Mesendoderm (in vitro differentiated cells): ENCODE measurements at places on chromosomes 1 and 21.

DNA sequence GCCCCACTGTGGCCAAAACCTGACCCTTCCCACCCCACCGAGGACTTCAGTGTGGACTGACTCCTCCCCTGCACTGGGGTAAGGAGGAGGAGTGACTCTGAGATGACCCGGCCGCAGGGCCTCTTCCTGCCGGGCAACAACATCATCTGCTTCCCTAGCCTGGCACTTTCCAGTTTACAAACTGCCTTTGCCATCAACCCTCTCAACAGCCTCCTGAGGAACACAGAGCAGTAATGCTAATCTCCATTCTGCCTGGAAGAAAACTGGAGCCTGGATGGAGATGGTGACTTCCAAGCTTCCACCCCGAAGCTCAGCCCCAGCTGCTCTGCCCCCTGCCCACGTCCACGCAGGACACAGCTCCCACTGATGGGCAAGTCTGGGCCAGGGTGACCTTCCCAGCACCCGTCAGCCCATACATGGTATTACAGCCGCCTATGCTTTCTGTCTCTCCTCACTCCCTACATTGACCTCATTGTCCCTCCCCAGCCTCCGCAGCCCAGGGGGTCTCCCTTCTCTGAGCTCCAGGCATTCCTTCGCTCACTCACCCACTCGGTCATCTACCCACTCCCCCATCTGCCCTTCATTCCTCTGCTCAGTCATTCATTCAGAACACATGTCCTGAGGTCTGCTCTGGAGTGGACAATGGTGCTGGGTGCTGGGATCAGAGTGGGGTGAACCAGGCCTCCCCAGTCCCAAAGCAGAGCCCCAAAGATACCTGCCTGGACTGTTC is 34.2 kb downstream of the RAP1GAP start:
- DNase-seq: peak; percentile 52
- peaks cover 16% of the 10 kb centered on the region for H3K4me1 ChIP-seq
- no peak overlapping the region for H3K4me3 ChIP-seq
- no peaks in the 10 kb centered on the region for H3K36me3 ChIP-seq

- H3K36me3 ChIP-seq: peaks cover 19% of the 10 kb centered on the region
- peaks cover 2% of the 10 kb centered on the region for H3K4me1 ChIP-seq
- no peak overlapping the region for H3K27ac ChIP-seq
These were observed 3.2 kb upstream of the SRM start for GRCh38 chr1:11062965-11063401.

DNA sequence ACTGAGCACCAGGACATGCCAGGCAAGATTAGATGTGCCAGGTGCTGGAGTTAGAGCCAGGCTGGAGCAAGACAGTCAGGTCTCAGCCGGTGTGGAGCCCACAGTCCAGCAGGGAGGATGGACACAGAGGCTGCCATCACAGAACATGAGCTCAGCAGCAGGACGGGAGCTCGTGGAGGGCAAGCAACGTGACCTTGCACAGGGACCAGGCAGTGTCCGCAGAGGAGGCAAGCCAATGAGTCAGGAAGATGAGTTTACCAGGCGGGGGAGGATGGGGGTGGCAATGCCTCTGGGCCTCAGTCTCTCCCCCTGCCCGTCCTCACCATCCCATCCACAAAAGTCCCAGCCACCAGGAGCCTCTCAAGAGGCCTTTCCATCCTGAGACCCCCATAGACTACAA is 20.7 kb upstream of the ZC3H12A start:
- DNase-seq: no peak
- no peak overlapping the region for H3K27ac ChIP-seq
- no peaks in the 10 kb centered on the region for H3K27me3 ChIP-seq

DNA sequence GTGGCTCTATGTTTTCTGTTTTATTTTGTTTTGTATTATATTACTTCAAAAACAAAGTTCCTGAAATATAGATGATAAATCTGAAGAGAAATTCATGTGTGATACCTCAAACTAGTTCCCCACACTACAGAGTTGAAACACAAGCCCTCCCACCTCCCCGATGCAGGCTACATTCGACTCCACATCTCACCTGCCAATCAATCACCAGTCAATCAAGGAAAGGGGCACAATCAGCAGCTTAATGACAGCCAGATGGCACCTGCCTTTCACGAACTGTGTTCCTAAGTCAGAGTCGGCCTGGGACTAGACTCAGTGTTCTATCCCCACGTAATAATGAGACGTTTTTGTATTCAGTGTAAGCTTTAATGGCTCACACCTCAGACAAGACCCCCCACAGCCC is 313.4 kb downstream of the SPATA17 start:
- no peaks in the 10 kb centered on the region for H3K36me3 ChIP-seq
- no peaks in the 10 kb centered on the region for H3K27me3 ChIP-seq
- no peak overlapping the region for H3K4me3 ChIP-seq
- DNase-seq: no peak

GRCh38 chr1:65694933-65695332 is 97.8 kb upstream of the PDE4B start:
- no peak overlapping the region for H3K4me3 ChIP-seq
- H3K27ac ChIP-seq: no peak overlapping the region
- no peaks in the 10 kb centered on the region for H3K27me3 ChIP-seq

GRCh38 chr1:70034403-70034802 is 171.0 kb downstream of the LRRC40 start:
- no peak overlapping the region for H3K4me3 ChIP-seq
- no peaks in the 10 kb centered on the region for H3K27me3 ChIP-seq
- peak; percentile 90 for DNase-seq
- H3K27ac ChIP-seq: no peak overlapping the region
- H3K36me3 ChIP-seq: no peaks in the 10 kb centered on the region

DNA sequence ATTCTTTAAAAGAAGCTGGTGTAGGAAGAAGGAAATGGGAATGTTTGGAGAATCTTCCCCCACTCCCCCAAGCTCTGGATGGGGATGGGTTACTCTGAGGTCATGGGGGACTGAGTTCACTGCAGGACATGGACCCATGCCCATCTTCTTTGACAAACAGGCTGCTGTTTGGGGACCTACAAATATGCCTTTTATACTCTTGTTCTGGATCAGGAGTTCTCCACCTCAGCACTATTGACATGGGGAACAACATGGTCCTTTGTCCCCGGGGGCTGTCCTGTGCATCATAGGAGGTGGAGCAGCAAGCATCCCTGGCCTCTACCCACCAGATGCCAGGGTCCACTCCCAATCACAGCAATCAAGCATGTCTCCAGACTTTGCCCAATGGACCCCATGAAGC is 365.8 kb upstream of the C1orf174 start:
- no peak for DNase-seq
- no peak overlapping the region for H3K4me3 ChIP-seq
- no peaks in the 10 kb centered on the region for H3K27me3 ChIP-seq
- no peaks in the 10 kb centered on the region for H3K4me1 ChIP-seq
- H3K36me3 ChIP-seq: no peaks in the 10 kb centered on the region

DNA sequence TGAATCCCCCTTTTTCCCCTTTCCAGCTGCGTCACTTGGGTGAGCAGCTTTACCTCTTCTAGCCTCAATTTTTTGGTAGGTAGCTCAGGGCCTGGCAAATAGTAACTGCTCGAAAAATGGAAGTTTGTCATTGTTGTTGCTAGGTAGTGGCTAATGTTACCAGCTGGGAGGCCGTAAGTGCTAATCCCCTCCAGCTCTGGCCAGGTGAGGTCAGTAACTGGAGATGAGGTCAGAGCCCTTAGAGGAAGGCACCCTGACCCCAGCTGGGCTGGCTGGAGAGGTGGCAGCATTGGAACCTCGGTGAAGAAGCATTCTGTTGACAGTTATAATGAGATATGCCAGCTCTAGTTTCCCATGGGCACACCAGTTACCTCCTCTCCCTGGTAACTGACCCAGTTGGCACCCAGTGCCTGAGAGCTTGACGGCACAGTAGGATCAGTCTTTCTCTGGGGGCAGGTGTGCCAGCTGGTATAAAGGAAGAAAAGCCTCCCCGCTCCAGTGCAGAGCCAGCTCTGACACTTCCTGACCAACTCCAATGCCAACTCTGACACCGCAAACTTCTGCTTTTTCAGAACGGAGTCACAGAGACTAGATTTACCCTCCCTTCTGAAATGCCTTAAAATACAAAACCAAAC is 35.0 kb upstream of the SLC2A1 start:
- no peaks in the 10 kb centered on the region for H3K27me3 ChIP-seq
- DNase-seq: peak; percentile 81
- H3K36me3 ChIP-seq: no peaks in the 10 kb centered on the region
- no peak overlapping the region for H3K4me3 ChIP-seq
- no peak overlapping the region for H3K27ac ChIP-seq

- no peaks in the 10 kb centered on the region for H3K36me3 ChIP-seq
- no peaks in the 10 kb centered on the region for H3K27me3 ChIP-seq
- H3K4me3 ChIP-seq: no peak overlapping the region
These were observed 690.4 kb downstream of the USP25 start for GRCh38 chr21:16420031-16420724.

- no peaks in the 10 kb centered on the region for H3K4me1 ChIP-seq
- no peak within 1 kb of the TSS for H3K27ac ChIP-seq
- H3K36me3 ChIP-seq: no peaks in the 10 kb centered on the region
- H3K27me3 ChIP-seq: no peaks in the 10 kb centered on the region
These were observed at the start of gene CFHR4 for GRCh38 chr1:196887515-196888239. Gene CFHR4, plus strand, starts transcription at chr1:196888052. Its CDS starts 99 bp downstream, at chr1:196888151.

GRCh38 chr1:93977598-93977945 is 68.3 kb upstream of the GCLM start:
- DNase-seq: no peak
- no peaks in the 10 kb centered on the region for H3K4me1 ChIP-seq
- no peaks in the 10 kb centered on the region for H3K36me3 ChIP-seq
- H3K27ac ChIP-seq: no peak overlapping the region
- no peak overlapping the region for H3K4me3 ChIP-seq

- DNase-seq: no peak
- no peaks in the 10 kb centered on the region for H3K27me3 ChIP-seq
- no peak overlapping the region for H3K4me3 ChIP-seq
- no peaks in the 10 kb centered on the region for H3K36me3 ChIP-seq
- no peak overlapping the region for H3K27ac ChIP-seq
These were observed 7.4 kb downstream of the S100A9 start for GRCh38 chr1:153364766-153365666.

GRCh38 chr1:9174243-9174642 is 45.3 kb upstream of the GPR157 start:
- H3K27me3 ChIP-seq: no peaks in the 10 kb centered on the region
- H3K4me3 ChIP-seq: no peak overlapping the region
- H3K27ac ChIP-seq: no peak overlapping the region
- no peak for DNase-seq
- H3K36me3 ChIP-seq: no peaks in the 10 kb centered on the region

DNA sequence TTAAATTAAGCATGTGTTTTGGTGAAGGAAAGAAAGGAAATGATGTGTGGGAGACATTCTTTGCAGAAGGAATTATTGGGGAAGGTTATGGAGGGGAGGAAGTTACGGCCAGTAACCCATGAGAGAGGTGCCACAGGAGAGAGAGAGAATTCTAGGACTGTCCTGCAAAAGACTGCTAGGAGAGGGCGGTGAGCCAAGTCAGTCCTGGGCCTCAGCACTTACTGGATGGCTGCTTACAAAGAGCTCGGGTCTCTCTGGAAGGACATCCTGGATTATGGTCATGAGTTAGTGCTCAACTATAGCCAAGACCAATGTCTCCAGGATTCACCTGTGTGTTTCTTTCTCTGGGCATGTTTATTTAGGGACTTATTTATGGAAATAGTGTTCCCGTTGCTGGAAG is 74.4 kb upstream of the HSD17B7 start:
- H3K4me3 ChIP-seq: no peak overlapping the region
- H3K4me1 ChIP-seq: no peaks in the 10 kb centered on the region
- DNase-seq: no peak
- no peaks in the 10 kb centered on the region for H3K36me3 ChIP-seq

DNA sequence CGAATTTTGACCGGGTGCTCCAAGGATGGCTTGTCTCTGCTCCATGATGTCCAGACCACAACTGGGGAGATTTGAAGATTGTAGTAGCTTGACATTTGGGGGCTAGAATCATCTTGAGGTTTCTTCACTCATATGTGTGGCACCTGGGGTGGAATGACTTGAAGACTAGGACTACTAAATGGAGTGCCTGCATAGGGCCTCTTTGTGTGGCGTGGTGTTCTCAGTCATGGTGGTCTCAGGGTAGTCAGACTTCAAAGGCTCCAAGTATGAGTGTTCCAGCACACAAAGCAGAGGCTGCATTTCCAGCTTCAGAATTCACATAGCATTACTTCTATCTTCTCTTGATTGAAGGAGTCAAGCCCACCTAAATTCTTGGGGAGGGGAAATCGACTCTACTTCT is 16.8 kb downstream of the ATF6 start:
- no peak overlapping the region for H3K4me3 ChIP-seq
- H3K4me1 ChIP-seq: no peaks in the 10 kb centered on the region
- H3K27me3 ChIP-seq: no peaks in the 10 kb centered on the region
- H3K27ac ChIP-seq: no peak overlapping the region
- DNase-seq: no peak

GRCh38 chr1:162150112-162150511 is 80.6 kb downstream of the NOS1AP start:
- H3K36me3 ChIP-seq: no peaks in the 10 kb centered on the region
- H3K27ac ChIP-seq: no peak overlapping the region

DNA sequence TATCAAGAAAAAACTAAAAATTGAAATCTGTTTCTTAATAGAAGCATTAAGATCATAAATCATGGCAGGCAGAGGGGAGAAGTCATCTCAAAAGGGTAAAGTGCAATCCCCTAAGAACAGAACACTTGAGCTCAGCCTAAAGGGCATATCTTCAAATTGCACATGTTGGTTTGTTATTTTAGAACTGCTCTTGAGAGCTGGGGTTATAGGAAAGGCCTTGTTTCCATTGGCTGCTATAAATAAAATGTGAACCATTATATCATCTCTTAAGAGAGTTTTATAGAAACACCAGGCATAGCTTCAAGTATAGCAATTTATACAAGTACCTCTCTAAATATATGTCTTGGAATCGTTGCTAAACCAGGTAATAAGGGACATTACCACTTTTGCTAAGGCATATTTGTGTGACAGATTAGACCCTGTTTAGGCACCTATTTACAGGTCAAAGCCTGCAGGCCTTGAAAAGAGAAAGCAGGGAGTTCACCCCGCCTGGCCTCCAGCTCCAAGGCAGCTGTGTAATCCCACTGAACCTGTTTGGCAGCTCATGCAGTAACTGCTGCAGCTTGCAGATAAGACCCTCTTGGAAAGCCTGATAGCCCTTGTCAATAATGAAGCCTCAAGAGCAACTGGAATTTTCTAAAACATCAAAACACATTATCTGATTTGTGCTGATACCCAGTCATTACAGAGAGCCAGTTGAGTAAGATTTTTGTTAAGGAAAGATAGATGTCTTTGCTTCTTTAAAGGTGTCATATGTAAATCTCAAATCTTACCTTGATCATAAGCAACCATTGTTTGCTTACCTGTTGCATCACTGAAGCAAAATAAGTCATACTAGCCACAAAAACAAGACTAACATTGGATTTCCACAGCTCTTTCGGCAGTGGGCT is 24.2 kb upstream of the SYDE2 start:
- no peaks in the 10 kb centered on the region for H3K27me3 ChIP-seq
- no peak overlapping the region for H3K27ac ChIP-seq
- peaks cover 6% of the 10 kb centered on the region for H3K4me1 ChIP-seq
- H3K36me3 ChIP-seq: no peaks in the 10 kb centered on the region
- no peak overlapping the region for H3K4me3 ChIP-seq

DNA sequence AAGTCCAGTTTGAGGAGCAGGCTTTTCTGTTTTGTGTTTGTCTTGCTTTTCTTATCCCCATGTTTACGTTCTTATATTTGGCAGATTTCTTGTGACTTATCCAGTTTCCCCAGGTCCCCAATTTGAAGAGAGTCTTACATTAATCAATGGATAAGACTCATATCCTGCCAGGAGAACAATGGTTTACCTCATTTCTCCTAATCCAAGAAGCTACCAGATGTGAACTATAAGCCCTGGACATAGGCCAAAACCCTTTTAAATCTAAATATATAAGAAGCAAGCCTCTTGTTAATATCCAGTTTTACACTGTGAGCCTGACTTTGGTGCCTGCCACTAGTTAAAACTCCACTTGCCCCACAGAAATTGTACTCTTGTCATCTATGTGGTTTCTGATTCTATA is 15.1 kb upstream of the COP1 start:
- H3K27me3 ChIP-seq: no peaks in the 10 kb centered on the region
- no peak overlapping the region for H3K27ac ChIP-seq
- H3K36me3 ChIP-seq: no peaks in the 10 kb centered on the region
- DNase-seq: no peak
